ENCODE measurements at places on chromosomes 1 and 21.

GRCh38 chr1:70528590-70529333 is 117.7 kb downstream of the CTH start:
- no peak for DNase-seq

GRCh38 chr1:190507357-190507756 is 29.7 kb upstream of the BRINP3 start:
- no peak for DNase-seq

GRCh38 chr1:210428696-210429095 is 100.0 kb downstream of the HHAT start:
- DNase-seq = no peak

DNA sequence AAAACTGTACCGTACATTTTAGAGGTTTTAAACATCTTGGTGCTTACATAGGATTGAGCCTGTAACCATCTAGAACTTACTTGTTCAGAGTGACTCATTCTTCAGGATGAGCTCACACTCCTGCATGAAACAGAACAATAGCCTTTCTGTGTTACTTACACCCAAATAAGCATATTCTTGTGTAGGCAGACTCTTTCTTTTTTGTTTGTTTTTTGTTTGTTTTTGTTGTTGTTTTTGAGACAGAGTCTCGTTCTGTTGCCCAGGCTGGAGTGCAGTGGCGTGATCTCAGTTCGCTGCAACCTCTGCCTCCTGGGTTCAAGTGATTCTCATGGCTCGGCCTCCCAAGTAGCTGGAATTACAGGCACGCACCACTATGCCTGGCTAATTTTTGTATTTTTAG is 3.8 kb upstream of the CA6 start:
- DNase-seq = no peak

DNA sequence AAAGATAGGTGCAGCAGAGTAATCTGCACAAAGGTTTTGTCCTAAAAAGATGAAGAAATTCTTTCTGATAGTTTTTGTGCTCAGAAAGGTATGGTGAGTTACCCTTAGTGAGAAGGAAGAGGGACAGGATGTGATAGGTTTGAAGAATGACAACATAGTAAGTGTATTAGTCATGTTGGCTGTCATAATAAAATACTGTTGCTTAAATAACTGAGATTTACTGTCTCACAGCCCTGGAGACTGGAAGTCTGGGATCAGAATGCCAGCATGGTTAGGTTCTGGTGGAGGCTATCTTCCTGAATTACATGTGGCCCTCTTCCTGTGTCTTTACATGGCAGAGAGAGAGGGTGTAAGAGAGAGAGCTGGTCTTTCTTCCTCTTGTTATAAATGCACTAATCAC is 965.2 kb downstream of the TTLL7 start:
- no peak for DNase-seq

DNA sequence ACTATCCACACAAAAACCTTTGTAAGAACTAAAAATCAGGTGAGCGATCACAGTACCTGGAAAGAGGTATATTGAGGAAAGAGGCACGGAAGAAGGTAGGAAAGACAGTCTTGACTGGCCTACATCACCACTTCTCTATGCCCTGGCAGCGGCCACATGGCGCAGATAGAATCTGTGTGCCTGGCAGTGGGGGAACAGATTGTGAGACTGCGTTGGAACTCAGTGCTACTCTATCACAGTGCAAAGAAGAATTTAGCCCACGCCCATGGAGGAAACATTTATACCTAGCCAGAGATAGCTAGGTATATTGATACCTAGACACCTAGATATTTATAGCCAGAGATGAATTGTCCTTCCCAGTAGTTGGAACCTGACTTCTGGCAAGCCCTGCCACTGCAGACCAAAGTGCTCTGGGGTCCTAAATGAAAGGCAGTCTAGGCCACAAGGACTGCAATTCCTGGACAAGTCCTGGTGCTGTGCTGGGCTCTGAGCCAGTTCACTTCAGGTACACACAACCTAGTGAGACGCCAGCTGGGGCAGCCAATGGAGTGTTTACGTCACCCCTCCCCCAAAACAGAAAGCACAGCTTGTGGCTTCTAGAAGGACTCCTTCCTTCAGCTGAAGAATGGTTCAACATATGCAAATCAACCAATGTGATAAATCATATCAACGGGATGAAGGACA is 51.9 kb downstream of the DHX9 start:
- DNase-seq = no peak

DNA sequence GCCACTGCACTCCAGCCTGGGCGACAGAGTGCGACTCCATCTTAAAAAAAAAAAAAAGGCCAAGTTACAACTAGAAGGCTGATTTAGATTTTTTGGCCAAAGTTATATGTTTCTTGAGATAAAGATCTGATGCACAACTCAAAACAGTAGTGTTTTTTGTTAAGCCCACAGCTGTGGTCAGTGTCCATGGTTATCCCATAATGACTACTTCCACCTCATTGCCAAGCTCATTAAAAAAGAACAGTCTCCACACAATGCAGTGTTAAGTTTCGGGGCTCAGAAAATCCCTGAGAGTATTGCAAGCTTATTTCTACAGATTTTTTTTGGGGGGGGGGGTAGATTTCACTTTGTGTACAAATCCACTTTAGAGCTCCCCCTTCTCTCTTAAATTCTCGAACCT is 120.5 kb downstream of the RUNX1 start:
- no peak for DNase-seq

DNA sequence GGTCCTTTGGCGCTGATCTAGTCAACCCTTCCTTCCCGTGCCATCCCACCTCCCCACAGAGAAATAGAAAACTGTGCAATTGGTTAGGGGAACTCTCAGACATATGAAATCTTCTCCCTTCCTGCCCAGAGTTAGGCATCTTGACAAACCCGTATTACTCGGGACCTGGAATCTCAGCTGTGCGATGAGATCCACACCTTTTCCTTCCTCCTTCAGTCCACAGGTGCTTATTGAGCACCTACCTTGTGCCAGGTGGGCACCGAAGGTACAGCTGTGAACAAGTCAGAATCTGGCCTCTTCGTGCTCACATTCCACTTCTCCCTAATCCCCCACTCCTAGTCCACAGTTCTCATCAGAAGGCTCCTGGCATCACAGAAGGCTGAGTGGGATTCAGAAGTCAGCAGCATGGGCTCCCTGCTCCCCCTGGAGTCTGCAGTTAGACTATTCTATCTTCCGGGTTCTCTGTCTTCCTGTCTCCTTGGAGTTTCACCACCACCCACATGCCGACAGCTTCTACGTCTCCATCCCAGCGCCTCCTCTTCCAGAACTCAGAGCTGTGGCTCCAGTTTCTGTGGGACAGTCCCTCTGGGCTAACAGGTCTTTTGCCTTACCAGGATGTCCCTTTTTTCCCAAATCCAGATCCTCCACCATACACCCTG is 23.0 kb downstream of the KNCN start:
- DNase-seq = no peak

DNA sequence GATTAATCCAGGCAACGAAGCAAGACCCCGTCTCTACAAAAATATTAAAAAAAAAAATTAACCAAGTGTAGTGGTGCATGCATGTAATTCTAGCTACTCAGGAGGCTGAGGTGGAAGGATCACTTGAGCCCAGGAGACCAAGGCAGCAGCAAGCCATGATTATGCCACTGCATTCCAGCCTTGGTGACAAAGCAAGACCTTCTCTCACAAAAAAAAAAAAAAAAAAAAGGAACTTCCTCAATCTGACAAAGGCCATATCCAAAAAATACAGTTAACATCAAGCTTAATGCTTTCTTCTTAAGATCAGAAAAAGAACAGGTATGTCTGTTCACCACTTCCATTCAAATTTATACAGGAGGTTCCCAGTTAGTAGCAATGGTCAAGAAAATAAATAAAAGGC is 54.4 kb downstream of the EVI5 start:
- no peak for DNase-seq

DNA sequence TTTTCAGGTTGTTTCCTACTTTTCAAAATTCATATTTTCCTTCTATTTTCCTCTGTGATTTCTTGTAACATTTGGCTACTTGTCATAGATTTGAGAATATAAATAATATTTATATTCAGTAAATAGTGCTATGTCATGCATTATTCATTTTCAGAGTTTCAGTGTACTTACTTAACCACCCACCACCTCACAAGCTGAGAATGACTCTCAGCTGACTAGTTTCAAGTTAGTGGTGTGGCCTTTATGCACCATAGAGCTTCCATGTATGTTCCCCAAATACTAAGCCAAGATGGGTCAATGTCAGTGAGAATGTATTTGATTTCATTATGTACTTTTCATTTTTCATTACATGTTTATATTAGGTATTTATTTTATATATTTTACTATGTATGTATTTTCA is 56.9 kb upstream of the RGS1 start:
- DNase-seq = no peak

GRCh38 chr1:77744576-77744975 is 15.1 kb downstream of the USP33 start:
- DNase-seq = no peak

DNA sequence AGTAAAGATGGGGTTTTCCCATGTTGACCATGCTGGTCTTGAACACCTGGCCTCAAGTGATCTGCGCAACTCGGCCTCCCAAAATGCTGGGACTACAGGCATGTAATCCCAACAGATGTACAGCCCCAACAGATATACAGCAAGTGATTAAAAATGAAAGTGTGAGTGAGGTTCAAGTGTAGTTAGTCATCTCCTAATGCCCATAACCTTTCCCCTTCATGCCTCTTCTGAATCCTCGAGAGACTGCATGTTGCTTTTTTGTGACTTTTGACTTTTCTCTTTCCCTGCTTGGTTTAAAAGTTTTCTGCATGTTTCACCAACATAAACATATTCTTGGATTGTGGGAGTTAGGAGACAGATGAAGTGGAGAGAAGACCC is 31.2 kb downstream of the KCNK2 start:
- no peak for DNase-seq

DNA sequence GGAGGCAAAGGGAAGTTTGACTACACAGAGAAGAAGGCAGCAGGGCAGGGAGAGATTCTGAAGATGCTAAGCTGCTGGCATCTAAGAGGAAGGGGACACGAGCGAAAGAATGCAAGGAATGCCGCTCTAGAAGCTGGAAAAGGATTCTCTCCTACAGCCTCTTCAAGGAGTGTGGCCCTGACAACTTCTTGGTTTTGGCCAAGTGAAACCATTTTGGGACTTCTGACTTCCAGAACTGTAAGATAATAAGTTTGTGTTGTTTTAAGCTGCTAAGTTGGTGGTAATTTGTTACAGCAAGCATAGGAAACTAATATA is 28.5 kb downstream of the MGST3 start:
- no peak for DNase-seq

GRCh38 chr1:184424157-184424556 is 37.3 kb downstream of the C1orf21 start:
- no peak for DNase-seq

GRCh38 chr1:87669674-87670073 is 341.0 kb downstream of the LMO4 start:
- no peak for DNase-seq

- DNase-seq = no peak
These were observed 329.2 kb upstream of the C1orf87 start for GRCh38 chr1:60402816-60403215.

- DNase-seq = no peak
These were observed 51.6 kb downstream of the FNBP1L start for GRCh38 chr1:93499533-93499932.

DNA sequence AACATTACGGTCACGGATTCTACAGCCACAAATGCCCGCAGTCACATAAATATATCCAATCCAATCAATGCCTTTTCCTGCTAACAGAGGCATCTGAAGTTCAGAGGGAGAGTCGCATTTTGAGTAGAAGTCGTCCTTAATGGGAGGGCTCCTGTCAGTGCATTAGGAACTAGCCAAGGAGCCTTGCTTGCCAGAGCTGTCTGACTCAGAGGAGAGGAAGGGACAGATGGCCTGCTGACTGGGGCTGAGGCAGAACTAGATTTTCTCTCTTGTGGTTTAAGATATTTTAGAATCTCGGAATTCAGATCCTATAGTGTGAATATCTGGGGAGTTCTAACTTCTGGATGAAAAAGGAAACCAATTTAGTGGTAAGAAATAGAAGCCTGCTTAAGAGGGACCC is 10.6 kb downstream of the XKR8 start:
- no peak for DNase-seq

GRCh38 chr1:193634470-193634869 is 448.1 kb upstream of the B3GALT2 start:
- DNase-seq = no peak

DNA sequence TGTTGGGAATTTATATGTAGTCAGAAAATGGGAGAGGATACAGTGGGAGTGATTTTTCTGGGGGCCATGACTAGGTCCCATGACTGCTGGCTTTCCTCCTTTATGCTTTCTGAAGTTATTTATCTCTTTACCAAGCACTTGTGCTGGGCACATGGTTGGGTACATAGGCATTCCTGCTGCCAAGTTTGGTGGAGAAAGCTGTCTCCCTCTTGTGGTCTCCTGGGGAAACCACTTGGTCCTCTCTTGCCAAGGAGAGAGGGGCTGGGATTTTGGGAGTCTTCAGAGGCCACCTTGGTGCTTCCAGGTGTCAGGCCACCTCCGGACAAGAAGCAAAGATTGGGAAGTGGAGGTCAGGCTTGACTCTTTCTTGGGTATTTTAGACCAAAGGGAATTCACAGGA is 120.2 kb upstream of the KCNE2 start:
- DNase-seq = no peak

- no peak for DNase-seq
These were observed 35.7 kb upstream of the GPR88 start for GRCh38 chr1:100502052-100502792.

DNA sequence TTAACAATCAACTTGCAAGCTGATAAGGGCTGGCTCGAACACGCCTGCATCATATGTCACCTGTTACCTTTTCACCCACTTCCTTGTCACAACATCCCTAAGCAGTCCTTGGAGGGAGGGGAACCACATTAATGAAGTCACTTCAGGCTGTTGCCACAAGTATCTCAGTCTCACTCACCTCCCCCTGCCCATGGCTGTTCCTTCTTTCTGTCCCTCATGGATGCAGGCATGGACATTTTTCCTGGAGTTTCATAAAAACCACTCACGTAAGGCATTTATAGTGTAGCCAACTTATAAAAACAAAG is 76.8 kb upstream of the ANGPTL1 start:
- no peak for DNase-seq

DNA sequence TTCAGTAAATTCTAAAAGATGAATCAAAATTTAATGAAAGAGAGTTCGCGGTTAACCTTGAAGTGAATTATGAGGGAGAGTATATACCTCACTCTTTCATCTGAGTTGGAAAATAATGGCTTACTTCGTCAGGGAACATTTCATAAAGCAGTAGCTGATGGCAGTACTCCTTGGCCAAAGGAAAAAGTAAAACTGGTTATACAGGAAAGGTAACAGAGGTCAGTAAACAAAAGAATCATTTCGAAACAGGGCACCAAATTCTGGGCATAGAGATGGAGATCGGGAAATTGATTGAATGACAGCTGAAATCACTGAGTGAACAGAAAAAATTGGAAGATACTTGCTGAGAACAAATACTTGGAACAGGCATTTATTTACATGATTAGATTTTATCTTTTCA is 199.0 kb downstream of the OLFM3 start:
- DNase-seq = no peak

Measured in ureter (tissue), 1 donor.